NCI-H1105 treated with DMSO at 0.1 percent for 48 hours (cell line): ENCODE measurements at places on chromosomes 11 and 22.

DNA sequence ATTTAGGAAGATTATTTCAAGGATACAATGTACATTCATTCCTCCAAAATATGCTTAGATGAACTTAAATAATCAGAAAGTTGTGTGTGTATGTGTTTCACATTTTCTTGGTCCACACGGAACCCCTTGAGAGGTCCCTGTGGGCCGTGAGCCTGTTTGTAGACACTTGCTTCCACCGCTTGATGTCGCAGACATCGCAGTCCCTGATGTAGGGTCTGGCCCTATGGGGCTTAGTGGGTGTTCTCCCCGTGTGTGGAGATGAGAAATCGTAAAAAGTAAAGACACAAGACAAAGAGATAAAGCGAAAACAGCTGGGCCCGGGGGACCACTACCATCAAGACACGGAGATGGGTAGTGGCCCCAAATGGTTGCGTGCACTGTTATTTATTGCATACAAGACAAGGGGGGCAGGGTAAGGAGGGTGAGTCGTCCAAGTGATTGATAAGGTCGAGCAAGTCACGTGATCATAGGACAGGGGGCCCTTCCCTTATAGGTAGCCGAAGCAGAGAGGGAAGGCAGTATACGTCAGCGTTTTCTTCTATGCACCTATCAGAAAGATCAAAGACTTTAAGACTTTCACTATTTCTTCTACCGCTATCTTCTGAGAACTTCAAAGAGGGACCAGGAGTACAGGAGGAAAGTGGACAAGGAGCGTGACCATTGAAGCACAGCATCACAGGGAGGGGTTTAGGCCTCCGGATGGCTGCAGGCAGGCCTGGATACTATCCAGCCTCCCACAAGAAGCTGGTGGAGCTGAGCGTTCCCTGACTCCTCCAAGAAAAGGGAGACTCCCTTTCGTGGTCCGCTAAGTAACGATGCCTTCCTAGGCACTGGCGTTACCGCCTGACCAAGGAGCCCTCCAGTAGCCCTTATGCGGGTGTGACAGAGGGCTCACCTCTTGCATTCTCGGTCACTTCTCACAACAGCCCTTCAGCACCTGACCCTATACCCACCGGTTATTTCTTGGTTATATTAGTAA is 1.2 kb upstream of the APOBEC3C start:
- no peak for DNase-seq

- no peak for DNase-seq
Observed at GRCh38 chr11:69212798-69213110, 57.0 kb downstream of the SMIM38 start.

GRCh38 chr11:63445720-63446119 is 45.2 kb downstream of the PLAAT5 start:
- DNase-seq, result no peak

GRCh38 chr11:120102050-120102863 is 35.7 kb downstream of the TRIM29 start:
- DNase-seq, result no peak

DNA sequence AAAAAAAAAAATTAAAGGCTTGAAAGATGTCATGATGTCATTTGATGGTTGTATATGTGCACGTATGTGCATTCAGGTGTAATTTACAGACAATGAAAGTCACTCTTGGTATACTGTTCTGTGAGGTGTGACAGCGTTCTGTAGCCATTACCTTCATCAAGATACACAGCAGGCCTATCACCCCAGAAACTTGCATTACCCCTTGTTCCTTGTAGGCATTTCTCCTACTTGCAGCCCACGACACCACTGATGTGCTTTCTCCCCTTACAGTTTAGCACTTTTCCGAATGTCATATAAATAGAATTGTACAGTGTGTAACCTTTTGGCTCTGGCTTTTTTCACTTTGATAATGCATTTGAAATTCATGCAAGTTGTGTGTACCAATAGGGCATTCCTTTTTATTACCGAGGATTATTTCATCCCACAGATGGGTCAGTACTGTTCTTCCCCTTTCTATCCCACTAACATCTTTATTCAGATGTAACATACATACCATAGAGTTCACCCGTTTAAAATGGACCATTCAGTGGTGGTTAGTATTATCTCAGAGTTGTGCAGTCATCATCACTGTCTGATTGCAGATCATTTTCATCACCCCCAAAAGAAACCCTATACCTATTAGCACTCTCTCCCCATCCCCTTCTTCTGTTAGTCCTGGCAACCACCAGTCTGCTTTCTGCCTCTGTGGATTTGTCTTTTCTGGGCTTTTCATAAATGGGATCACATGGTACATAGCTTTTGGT is 30.3 kb downstream of the BCR start:
- DNase-seq, result no peak

- DNase-seq, result peak; percentile 67
Observed at GRCh38 chr11:11243590-11244469, 109.2 kb downstream of the CSNK2A3 start.

GRCh38 chr11:64233913-64234586 is at the start of gene VEGFB:
VEGFB (plus strand) TSS chr11:64234584; CDS start chr11:64234834, 250 bp downstream.
- DNase-seq, result peak; percentile 56

DNA sequence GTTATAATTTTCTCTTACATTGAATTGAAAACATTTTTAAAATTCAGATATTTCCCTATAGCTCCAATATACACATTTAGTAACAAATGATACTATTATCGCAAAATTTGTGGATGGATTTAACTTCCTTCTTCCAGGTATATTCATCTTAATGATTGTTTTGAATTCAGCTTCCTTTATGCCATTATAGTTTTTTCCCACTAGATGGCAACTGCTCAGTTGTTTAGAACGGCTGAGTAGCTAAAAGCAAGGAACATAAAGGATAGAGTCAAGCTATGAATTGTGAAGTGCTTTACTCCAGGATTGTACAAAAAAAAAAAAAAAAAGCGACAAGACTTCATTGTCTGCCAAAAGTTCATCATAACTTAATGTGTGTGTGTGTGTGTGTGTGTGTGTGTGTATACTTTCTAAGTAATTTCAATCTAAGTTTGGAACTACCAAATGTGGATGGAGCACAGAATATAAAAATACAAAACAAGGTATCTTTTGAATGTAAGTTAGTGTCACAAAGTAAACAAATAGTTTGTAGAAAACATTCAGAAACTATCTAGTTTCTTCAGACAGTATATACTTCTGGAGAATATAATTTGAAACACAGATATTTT is 846.4 kb downstream of the DLG2 start:
- DNase-seq, result peak; percentile 26

- DNase-seq, result no peak
Observed at GRCh38 chr11:23155503-23155902, 295.2 kb upstream of the CCDC179 start.

DNA sequence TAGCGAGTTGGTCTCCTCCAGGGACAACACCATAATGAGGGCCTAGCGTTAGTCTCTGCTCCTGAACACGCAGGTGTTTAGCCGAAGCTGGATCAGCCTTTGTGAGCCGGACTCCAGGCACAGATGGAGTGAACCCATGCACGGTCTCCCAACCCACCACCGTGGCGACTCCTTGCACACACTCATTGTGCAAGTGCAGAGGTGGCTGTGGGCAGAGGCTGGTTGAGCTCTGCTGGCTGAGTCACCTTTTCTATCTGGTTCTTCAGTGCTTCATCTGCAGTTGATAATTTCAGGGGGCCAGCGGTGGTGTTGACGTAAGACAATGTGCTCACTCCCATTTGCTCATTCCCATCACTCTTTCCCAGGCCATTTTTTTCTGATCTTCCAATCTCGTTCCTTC is 72.1 kb upstream of the SLC22A12 start:
- DNase-seq, result no peak

DNA sequence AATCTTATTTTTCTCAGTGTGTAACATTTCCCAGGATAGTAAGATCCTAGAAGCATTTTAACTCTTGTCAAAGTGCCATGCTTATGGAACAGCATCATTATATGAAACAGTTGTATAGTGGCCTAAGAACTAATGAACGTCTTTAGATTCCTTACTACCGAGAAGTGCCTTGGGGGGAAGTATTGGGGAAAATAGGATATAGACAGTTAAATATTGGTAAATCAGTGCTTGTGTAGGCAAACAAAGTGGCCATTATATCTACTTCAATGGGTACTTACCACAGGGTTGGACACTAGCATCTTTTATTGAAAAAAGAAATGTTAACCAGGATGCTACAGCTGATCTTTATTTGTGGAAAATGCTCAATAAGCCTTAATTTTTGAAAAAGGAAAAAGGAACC is 11.3 kb downstream of the FAR1 start:
- no peak for DNase-seq
